Mesenteric fat pad (tissue), 1 donor: ENCODE measurements at places on chromosomes 13 and 19. TPM values are rescaled to one million over a fixed set of nuclear protein-coding genes. Genes with fewer than 3 reads are reported as not detected.

Gene TMEM161A
- total RNA-seq = 18.0 TPM

Gene ZNF682
- 4.3 TPM for total RNA-seq

Gene UBE2L5
- 0.26 TPM for total RNA-seq

Gene IGFL1
- not detected for total RNA-seq

Gene CTXN1
- 0.96 TPM for total RNA-seq

Gene FCAR
- total RNA-seq = 16.3 TPM

Gene GPR4
- total RNA-seq = 32.7 TPM

Gene PRR36
- not detected for total RNA-seq

Gene IFNL1
- total RNA-seq = not detected

Gene IL12RB1
- 2.3 TPM for total RNA-seq

Gene DCAF15
- 17.5 TPM for total RNA-seq

Gene RUBCNL
- 6.7 TPM for total RNA-seq

Gene PDX1
- not detected for total RNA-seq

Gene ANO8
- 16.2 TPM for total RNA-seq

Gene ATXN8OS
- total RNA-seq = not detected

Gene PLPPR3
- total RNA-seq = not detected

Gene SERPINE3
- not detected for total RNA-seq

Gene PNMA8C
- not detected for total RNA-seq

Gene ZNF235
- total RNA-seq = 3.2 TPM

Gene PRX
- 2.3 TPM for total RNA-seq

Gene GNG7
- total RNA-seq = 1.7 TPM

Gene ZNF773
- 7.0 TPM for total RNA-seq

Gene ATCAY
- not detected for total RNA-seq

Gene RDH8
- not detected for total RNA-seq

Gene AZU1
- total RNA-seq = 0.39 TPM

Gene RPL28
- 1,147 TPM for total RNA-seq

Gene ZNF575
- total RNA-seq = 1.7 TPM

Gene NLRP9
- not detected for total RNA-seq

Gene TTYH1
- total RNA-seq = not detected

Gene APC2
- total RNA-seq = 0.10 TPM

Gene ANKRD24
- 1.4 TPM for total RNA-seq

Gene SPACA4
- not detected for total RNA-seq

Gene MATK
- total RNA-seq = 3.3 TPM

Gene ZNF418
- 5.2 TPM for total RNA-seq

Gene CERS1
- total RNA-seq = 0.45 TPM

Gene CATSPERD
- not detected for total RNA-seq

Gene UTP14C
- 12.5 TPM for total RNA-seq

Gene KLK13
- total RNA-seq = not detected

Gene KIR3DL1
- not detected for total RNA-seq

Gene GRIN2D
- total RNA-seq = 0.48 TPM

Gene ZNF20
- total RNA-seq = 1.1 TPM

Gene ELSPBP1
- total RNA-seq = not detected

Gene ZNF71
- 7.0 TPM for total RNA-seq

Gene LGI4
- total RNA-seq = 7.7 TPM

Gene ZNF581
- total RNA-seq = 11.3 TPM

Gene NKPD1
- total RNA-seq = not detected

Gene PLIN5
- 62.5 TPM for total RNA-seq

Gene MISP3
- 1.7 TPM for total RNA-seq

Gene CCDC169
- 0.48 TPM for total RNA-seq

Gene CEACAM5
- total RNA-seq = 0.35 TPM

Gene TNNI3
- not detected for total RNA-seq

Gene THSD8
- total RNA-seq = 2.1 TPM

Gene TEX101
- not detected for total RNA-seq

Gene KLC3
- not detected for total RNA-seq

Gene TYROBP
- 201 TPM for total RNA-seq

Gene OLFM4
- 0.80 TPM for total RNA-seq
